ENCODE measurements at places on chromosomes 1 and 21.

DNA sequence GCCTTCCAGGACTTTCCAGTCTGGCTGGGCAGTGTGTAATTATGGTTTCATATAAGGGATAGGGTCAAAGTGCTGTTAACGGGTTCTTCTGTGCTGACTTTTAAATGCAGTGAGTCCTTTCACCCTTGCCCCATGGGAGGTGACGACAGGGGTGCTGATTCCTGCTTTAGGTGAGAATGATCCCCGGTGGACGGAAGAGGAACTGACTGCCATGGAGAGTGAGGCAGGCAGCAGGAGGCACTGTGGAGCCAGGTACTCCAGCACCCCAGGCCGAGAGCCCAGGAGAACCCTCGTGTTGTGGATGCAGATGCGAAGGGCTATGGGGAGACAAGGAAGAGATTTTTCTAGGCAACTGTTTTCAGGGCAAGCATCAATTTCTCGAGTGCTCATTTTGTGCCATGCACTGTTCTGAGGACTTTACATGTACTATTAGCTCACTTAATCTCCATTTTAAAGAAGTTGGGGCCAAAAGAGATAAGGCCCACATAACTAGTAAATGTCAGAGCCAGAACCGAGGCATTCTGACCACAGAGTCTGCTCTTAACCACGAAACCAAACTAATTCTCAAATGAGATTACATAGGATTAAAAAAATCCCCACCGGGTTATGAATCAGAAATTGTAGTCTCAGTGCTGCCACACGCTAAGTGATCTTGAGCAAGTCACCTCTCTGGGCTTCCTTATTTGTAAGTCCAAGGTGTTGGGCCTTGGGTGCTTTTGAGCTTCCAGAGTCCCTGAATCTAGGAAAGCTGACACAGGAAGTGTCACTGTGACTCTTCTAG, 28.2 kb downstream of the STPG1 start:
- DNase-seq, result no peak

DNA sequence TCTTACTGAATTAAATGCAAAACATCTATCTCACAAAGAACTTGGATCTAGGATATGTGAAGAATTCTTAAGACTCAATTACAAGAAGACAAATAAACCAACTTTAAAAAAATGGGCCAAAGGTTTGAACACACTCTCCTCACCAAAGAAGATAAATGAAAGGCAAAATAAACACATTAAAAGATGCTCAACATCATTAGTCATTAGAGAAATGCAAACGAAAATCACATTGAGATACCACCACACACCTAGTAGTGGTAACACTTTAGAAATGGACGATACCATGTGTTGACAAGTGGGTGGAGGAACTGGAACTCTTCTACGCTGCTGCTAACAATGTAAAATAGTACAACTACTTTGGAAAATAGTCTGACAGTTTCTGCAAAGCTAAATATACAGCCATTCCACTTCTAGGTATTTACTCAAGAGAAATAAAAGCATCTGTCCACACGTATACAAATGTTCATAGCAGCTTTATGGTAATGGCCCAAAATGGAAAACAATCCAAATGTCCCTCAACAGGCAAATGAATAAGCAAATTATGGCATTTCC, 194.3 kb downstream of the RHOU start:
- no peak for DNase-seq

GRCh38 chr21:42820616-42821465, 58.5 kb downstream of the WDR4 start:
- no peak for DNase-seq

- DNase-seq, result no peak
Observed at GRCh38 chr1:32028746-32029145, 15.1 kb downstream of the KHDRBS1 start.

- DNase-seq, result no peak
Observed at GRCh38 chr1:6454856-6455751, 10.9 kb downstream of the TNFRSF25 start.

- no peak for DNase-seq
Observed at GRCh38 chr1:6386371-6386949, 7.1 kb downstream of the ACOT7 start.

DNA sequence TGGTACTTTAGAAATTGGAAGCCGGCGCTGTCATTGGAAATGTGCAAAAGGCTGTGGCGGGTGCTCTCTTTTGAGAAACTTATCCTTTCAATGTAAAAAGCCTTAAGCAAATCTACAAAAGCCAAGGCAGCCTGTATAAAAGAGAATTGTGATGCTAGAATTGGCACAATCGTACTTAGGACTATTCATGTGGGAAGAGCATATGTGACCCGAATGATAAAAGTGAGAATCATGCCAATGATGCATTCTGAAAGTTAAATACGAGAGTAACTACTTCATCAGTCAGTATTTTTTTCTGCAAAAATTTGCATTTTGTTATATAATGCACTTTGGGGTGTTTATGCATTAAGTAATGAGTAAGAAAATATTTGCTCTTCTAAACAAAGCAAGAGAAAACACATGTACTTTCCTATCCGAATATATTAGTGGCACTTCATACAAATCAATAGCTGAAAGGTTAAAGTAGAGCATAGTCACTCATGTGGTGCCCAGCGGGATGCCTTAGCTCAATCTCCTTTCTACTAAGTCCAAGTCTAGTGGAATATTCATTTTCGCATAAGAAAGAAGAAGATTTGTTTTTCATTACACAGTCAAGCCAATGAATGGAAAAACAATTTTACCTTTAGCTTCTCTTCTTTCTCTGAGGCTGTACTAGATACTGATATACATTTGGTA, 1256.6 kb upstream of the B3GALT2 start:
- DNase-seq, result no peak

GRCh38 chr1:50368179-50369007, 54.9 kb downstream of the DMRTA2 start:
- DNase-seq, result no peak

- no peak for DNase-seq
Observed at GRCh38 chr1:17277511-17278159, 28.7 kb downstream of the PADI3 start.

- no peak for DNase-seq
Observed at GRCh38 chr1:81800695-81801650, at the start of gene ADGRL2. ADGRL2 (plus strand) TSS chr1:81800934; CDS start chr1:81836985, 36,051 bp downstream.

GRCh38 chr1:66729119-66729518, 23.1 kb upstream of the DYNLT5 start:
- no peak for DNase-seq

Measured in stimulated activated CD4-positive, alpha-beta T cell treated with anti-CD3 and anti-CD28 coated beads, Interleukin-1b, Interleukin-23, amount 100 ng/mL, for 1 hour (primary cell).